ENCODE measurements at places on chromosomes 5 and 9.

DNA sequence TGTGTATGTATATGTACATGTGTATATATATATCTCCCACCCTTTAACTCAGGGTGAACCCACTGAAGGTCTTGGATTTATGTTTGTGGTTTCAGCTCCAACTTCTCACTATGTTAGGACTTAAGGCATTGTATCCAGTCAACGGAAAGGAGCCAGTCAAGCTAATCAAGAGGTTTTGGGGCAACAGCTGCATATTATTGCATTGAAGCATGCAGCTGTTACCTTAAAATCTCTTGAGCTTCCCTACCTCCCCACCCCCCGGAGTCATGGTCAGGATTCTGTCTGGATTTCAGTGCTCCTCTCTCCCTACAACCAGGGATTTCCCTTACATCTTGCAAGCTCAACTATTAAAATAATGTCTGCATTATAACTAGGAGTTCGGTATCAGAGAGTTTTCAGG is 399.5 kb downstream of the SPOCK1 start:
- DNase-seq, result no peak

GRCh38 chr5:82424211-82424610 is 146.1 kb upstream of the RPS23 start:
- DNase-seq, result no peak

- DNase-seq, result no peak
These were observed 16.5 kb downstream of the TRIM32 start for GRCh38 chr9:116703634-116704033.

DNA sequence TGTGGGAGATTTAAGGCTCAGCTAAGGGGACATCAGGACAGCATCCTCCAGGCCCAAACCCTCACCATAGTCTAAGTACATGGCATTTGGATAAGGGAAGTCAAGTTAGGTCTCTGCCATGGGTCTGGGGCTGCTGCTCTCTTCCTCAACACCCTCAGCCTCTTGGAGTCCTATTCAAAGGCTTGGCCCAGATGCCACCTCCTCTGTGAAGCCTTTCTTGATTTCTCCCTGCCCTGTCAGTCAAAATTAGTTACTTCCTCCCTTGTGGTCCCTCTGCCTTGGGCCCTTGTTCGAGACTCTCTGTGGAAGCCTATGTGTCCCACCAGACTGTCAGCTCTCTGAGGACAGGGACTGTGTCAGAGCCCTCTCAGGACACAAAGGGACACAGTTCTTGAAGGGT is 17.7 kb upstream of the DAB2IP start:
- no peak for DNase-seq

- no peak for DNase-seq
These were observed 22.4 kb downstream of the IFNW1 start for GRCh38 chr9:21119093-21119770.

- DNase-seq, result no peak
These were observed 622.6 kb downstream of the CCDC171 start for GRCh38 chr9:16175461-16175860.

- no peak for DNase-seq
These were observed 113.5 kb downstream of the FEM1C start for GRCh38 chr5:115431116-115431515.

- DNase-seq, result no peak
These were observed 238.4 kb downstream of the AP3B1 start for GRCh38 chr5:78056053-78056452.

DNA sequence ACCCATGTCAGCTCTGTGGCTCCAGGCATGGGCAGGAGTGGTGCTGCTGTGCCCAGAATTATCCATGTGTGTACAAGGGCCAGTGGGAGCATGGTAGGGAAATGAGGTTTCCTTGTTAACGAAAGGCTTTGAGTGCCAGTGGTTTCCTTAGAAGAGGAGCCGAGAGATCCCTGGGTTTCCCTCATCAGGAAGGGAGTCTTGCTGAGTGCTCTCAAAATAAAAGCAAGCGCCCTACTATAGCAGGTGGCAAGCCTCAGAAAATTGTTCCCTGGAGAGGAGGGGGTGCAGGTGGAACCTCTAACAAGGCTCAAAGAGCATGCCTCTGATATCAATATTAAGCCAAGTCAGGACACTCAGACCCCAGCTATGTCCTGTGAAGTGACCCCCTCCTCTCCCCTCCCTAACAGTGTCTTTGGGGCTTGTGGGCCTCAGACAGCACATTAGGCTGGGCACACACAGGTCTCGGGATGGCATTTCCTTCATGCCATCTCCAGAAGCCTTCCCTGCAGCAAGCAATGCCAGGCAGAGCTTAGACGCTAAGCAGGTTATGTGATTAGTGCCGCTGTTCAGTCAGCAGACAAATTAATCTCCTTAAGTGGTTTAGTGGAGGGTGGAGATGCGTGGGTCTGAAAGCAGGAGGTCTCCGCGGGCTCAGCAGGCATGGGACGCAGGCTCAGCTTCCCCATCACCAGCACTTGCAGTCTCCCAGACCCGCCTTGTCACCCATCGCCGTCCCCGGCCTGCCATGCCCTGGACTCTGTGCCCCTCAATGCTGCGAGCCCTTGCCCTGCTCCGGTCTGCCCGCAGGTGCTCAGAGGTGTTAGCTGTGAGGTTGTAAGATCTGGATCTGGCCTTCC is 60.0 kb upstream of the RARS1 start:
- no peak for DNase-seq

- DNase-seq, result no peak
These were observed 92.6 kb downstream of the OSMR start for GRCh38 chr5:38938424-38938823.

DNA sequence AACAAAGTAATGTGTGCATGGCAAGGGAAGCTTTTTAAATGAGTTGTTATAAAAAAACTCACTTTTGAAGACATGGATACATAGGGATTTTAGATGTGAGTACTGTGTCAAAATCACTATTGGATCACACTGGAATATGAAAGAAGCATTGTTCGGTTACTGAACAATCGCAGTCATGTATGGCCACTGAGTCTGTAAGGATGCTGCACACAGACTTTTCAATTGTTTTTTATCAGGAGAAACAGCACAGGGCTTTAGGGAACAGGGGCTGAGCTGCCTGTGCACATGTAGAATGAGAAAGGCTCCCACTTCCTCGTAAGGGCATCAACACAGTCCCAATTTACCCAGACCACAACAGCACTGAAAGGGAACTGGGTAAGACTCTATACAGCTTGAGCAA is 1333.9 kb upstream of the DMAC1 start:
- DNase-seq, result no peak

GRCh38 chr5:135999406-136000139 is 29.2 kb upstream of the TGFBI start:
- no peak for DNase-seq

- DNase-seq, result no peak
These were observed 46.6 kb downstream of the MVB12B start for GRCh38 chr9:126373241-126373640.
